Esophagus mucosa (tissue), 1 donor: ENCODE measurements at places on chromosomes 12 and 14.

GRCh38 chr12:118424884-118425283 lies 48.5 kb downstream of the SUDS3 start:
- no peak for ATAC-seq

GRCh38 chr12:23862701-23863100 lies 86.8 kb downstream of the SOX5 start:
- no peak for ATAC-seq

DNA sequence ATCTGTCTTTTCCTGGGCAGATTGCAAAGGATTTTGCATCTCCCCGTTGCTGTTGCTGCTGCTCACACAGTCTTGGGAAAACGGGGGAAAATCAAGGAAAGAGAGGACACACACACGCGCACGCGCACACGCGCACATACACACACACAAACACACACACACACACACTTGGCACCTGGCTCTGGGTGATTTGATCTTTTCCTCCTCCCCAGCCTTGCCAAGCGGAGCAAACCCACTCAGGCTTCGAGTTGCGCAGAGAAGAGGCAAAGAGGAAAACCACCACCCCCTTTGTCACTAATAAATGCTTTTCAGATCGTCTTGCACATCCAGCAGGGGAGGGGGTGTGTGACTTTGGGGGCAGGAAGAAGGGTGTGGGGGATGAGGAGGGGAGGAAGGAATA lies 965 bp upstream of the NOS1 start:
- ATAC-seq: no peak

GRCh38 chr14:64800000-64800399 lies 79.7 kb downstream of the SPTB start:
- ATAC-seq: peak; percentile 48

GRCh38 chr12:68239309-68239982 lies 13.8 kb upstream of the IL26 start:
- ATAC-seq: no peak

- ATAC-seq: peak; percentile 77
These were observed 15.3 kb upstream of the ADSS1 start for GRCh38 chr14:104708606-104709268.

DNA sequence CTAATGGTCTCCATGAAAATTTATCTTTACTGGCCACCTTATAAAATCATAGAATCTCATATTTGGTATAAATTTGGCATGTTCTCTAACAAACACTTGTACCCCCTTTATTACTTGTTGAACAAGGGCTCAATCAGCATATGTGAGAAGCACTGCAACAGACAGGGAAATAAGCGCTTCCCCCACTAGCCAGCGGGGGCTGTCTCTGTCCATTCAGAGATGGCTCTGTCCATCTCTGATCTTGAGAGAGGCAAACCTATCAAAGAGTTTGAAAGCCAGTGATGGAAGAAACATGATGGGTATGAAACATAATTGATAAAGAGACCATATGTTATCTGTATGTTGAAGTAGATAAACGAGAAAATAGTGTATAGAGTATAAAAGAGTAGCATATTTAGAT lies 326.8 kb downstream of the PDZRN4 start:
- no peak for ATAC-seq

DNA sequence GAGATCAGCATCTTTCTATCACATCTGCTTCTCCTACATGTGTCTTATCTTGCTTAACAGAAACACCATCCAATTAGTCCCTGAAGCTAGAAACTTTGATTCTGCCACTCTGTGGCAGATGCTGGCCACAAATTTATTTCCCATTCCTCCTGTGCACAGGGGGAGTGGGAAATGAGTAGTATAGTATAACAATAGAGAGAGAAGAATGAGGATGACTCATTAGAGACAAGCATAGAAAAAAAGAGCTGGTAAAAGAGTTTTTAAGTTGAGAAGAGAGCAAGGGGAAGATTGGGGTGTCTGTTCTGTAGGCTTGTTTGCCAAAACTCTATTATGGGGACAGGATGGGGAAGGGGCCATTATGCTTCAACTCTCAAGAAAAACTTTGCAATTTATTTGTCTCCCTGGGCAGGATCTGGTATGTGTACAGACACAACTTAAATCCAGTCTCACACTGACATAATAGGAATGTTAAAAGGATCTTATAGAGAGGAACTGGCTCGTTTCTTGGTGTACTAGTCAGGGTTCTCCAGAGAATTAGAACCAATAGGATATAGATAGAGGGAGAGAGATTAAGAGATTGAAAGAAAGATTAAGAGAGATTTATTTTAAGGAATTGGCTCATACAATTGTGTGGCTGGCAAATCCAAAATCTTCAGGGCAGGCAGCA lies 142.6 kb upstream of the CPSF6 start:
- no peak for ATAC-seq

DNA sequence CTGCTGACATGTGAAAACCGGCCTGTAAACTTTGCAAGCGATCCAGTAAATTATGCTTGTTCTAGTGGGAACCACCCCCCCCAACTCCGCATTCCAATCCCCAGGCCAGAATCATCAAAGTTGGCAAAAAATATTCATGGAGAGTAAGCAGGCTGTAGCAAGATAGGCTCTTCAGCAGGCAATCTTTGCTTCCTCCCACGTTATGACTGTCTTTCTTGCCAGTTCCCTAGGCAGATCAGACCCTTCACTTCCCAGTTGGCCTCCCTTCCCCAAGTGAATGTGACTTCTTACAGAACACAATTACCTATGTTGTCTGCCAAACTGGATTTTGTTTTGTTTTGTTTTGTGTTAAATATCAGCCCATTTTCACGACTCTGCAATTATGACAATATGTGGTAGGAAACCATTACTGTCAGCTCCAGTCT lies 1.2 kb upstream of the PTGER2 start:
- no peak for ATAC-seq

DNA sequence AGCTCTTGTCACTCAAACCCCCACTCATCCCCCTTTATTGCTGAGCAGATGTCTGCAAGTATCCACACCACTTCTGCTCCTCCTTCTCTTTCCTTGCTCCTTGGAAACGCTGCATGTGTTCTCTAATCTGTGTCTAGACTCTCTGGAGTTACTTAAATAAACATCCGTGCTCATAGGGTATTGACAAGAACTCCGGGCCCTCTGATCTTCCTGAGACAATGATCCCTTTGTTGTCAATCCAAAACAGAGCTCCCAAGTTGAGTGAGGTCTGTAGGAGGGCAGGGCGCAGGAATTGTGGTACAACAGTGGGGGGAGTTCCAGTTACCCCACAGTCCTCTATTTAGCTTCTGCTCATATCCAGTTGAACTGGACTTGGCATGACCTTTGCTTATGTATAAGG lies 489.0 kb downstream of the SNAPC1 start:
- ATAC-seq: no peak

- peak; percentile 65 for ATAC-seq
These were observed 522 bp downstream of the R3HDM2 start for GRCh38 chr12:57430112-57430930.

DNA sequence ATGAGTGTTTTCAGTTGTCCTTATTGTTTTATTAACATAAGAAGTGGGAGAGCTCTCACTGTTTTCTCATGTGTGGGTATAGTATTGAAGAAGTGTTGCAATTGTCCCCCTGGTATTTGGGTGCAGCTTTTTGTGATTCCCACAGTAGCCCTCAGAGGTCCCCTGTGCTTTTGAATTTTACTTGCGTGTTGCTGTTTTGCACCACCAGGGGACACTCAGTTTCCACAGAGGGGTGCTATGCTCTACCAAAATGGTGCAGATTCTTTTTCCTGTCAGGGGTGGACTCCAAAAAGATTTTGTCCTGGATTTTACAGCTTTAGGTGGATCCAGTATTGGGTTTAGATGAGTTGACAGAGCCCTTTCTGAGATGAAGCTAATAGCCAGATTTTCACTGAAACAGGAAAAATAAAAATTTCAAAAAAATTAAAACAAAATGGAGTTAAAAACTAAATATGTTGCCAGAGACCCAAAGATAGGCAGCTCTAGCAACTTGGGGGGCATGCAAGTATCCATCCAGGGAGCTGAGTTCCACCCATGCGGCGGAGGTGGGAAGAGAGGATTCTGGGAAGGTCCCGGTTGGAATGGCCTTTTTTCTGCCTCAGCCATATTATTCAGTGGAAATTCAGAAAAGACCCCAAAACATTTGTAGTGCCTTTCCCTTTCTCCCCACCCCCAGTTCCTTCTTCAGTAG lies 50.2 kb downstream of the TTLL5 start:
- peak; percentile 56 for ATAC-seq

DNA sequence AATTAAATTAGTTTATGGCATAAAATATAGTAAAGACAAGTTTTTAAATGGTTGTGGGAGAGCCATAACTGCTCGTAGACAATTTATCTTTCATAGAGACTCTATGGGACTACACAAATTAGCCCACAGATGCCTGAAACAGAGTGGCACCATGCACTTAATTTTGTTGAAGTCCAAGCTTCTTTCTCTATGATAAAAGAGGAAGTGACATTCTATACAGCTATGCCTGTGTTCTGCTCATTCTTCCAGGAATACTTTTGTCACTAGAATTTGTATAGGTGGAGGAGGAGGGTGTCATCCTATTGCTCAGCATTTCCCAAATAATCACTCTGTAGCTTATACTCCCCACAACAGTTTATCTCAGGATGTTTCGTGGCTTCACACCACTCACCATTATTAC lies 43.7 kb upstream of the KICS2 start:
- ATAC-seq: no peak

- peak; percentile 69 for ATAC-seq
These were observed 13.4 kb downstream of the CSRNP2 start for GRCh38 chr12:51070004-51070403.

DNA sequence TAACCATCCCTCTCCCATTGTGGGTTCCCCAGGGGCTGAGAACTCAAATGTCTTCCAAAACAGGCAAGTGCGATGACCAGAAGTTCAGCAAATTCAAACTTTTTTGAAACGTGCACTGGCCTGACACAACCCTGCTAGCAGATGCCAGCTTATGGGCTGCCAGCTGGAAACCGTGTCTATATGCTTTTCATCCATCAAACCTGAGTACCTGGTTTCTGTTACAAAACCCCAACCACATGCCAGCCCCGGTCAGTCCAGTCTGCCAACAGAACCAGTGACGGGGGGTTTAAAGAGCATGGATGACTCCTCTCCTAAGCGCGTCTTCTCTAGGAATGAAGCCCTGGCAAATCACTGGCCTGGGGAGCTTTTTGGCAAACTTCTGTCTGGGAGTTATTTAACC lies 189.7 kb downstream of the TTC7B start:
- peak; percentile 73 for ATAC-seq

DNA sequence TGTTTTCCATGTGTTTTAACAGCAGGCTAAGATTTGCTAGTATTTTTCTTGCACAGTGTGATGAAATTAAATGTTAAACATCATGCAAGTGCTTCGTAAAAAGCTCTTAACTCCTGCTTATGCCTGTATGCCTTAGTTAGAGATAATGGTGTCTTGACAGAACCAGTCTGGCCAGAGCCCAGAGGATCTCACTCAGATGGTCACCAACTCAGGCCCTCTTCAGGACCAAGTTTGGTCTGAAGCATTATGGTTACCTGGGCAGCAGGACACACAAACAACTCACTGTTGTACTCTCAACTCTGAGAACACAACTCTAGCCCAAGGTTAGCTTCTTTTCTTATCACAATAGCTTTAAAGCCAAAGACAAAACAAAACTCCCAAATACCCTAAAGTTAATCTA lies 115.4 kb downstream of the KIF21A start:
- no peak for ATAC-seq

DNA sequence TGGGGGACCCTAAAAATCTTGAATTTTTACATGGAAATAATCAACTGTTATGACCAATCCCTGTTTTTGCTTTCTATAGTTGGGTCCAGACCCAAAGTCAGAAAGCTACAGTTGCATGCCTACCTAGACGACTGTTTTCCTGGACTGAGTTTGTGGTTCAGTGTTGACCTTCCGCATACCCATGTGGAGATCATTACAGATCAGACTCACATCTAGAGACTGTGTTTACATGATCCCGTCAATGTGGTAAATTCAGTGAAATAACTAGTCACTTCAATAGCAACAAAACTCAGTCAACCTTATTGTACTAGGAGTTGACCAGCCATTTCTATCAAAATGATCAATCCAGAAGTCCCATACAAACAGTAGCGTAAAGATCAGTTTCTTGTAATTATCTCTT lies 257.6 kb downstream of the EGLN3 start:
- no peak for ATAC-seq

- ATAC-seq: peak; percentile 26
These were observed at the start of gene ASPG for GRCh38 chr14:104085032-104085888. Gene ASPG (plus strand): TSS chr14:104085700. CDS start chr14:104085771, 71 bp downstream.

DNA sequence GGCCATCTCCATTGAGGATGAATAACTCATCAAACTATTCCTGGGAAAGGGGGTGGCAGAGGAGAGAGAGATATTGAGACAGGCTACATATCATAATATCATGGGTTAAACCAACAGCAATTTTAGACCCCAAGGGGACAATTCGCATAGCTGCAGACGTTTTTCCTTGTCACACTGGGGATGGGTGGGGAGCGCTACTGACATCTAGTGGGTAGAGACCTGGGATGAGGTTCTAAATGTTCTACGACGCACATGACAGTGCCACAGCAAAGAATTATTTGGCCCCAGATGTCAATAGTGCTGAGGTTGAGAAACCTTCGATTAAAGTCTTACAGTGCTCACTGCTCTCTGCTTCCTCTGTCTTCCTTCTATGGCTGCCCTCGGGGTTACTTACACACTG lies 425.6 kb downstream of the NRXN3 start:
- ATAC-seq: no peak

GRCh38 chr12:117363056-117363662 lies 1.7 kb upstream of the NOS1 start:
- no peak for ATAC-seq

GRCh38 chr12:50566066-50566465 lies 61.3 kb downstream of the DIP2B start:
- no peak for ATAC-seq

DNA sequence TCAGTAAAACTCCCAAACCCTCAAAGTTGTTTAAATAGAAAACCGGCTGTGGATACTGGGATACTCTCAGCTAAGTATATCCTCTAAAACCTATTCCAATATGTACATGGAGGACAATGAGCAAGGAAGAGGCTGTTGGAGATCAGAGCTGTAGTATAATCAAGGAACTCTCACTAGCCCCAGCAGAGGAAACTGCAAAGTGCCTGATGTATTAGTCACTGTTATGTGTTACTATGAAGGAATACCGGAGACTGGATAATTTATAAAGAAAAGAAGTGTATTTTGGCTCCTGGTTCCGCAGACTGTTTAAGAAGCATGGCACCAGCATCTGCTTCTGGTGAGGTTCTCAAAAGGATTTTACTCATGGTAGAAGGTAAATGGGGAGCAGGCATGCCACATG lies 65.6 kb upstream of the RPL10L start:
- no peak for ATAC-seq

DNA sequence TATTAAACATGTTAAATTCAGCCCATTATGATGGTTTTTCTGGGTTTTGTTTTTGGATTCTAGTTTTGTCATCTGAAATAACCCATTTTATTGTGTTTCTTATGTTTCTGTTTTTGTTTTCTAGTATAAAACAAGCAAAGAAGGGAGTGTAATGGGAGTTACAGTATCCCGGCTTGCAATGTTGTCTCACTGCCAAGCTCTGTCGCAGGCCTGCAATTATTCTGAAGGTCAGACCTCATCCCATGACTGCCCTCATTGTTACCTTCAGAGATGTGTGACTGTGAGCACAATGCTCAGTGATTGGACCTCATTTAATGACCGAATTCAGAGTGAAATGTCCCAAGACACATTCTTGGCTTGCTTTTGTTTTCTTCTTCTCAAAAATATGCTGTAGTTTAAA lies 73.0 kb upstream of the ATF1 start:
- ATAC-seq: no peak

GRCh38 chr12:24231298-24231697 lies 281.8 kb upstream of the SOX5 start:
- ATAC-seq: no peak

- no peak for ATAC-seq
These were observed 5.0 kb downstream of the MGST1 start for GRCh38 chr12:16352481-16352880.
